ENCODE measurements at places on chromosomes 7 and 10.

DNA sequence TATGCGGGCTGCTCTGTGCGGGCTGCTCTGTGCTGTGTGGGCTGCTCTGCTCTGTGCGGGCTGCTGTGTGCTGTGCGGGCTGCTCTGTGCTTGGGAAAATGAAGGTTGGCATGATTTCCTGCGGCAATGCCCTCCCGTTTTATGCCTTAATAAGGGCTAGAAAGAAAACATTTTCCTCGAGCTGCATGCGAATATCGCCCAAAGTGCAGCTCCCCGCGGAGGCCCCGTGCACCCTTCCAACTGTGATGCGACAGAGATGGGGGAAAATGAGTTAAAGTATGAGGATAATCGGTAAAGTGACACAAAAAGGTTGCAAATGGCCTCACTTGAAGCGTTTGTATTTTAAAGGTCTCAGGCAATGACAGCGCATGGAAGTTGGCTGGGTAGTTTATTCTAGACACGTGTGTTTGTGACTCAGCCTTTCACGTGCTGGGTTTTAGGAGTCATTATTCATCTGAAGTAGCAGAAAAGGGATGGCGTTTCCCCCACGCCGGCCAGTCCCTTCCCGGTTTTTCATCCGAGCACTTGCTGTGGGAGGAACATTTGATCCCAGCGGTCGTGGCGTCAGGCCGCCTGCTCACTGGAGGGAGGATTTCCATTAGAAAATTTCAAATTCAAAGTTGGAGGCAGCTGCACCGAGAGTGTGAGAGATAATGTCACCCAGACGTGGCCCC lies 220.7 kb downstream of the ADARB2 start:
- no peak for DNase-seq

DNA sequence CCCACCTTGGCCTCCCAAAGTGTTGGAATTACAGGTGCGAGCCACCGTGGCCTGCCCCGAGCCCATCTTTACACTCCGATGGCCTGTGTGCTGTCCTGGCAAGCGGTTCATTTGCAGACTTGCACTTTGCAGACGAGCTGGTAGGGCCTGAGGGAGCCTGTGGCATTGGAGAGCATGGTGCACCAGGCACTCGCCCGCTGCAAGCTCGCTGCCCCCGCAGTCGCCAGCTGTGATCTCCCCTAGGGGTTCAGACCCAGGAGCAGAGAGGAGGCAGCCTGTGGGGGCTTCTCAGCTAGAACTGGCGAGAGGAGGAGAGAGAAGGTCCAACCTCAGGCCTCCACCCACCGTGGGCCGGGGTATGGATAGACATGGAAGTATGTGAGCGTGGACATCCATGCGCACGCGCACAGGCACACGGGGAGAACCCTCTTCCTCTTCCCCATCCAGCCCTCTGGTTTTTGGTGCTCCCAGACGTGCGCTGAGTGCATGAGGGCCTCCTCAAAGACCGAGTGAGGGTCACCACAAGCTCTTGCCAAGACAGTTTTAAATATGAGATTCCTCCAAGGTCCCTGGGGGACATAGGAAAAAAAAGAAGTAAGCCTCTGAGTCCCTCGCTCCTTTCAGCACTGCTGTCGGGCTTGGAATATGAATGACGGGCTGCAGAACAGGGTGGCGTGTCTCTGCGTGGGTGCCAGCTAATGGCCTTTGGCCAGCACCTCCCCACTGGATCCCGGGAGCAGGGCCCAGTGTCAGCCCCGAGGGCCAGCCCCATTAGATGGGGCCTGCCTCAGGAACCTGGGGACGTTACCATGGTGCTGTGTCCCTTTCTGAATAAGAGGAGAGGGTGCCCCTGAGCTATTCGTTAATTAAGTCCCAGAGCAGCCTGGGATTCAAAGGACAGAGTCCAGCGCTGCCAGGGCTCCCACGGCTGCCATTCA lies 15.1 kb upstream of the TTYH3 start:
- DNase-seq, result no peak

- DNase-seq, result no peak
Measured at GRCh38 chr10:107409522-107409921, 245.0 kb upstream of the SORCS1 start.

GRCh38 chr7:142018154-142018553 lies 22.5 kb downstream of the MGAM start:
- no peak for DNase-seq

- no peak for DNase-seq
Measured at GRCh38 chr10:72642318-72642717, 16.4 kb upstream of the MICU1 start.
